ENCODE measurements at places on chromosomes 2 and 18.

- peaks cover 8% of the 10 kb centered on the region for H3K4me1 ChIP-seq
- H3K36me3 ChIP-seq, result no peaks in the 10 kb centered on the region
- H3K27ac ChIP-seq, result no peak overlapping the region
- H3K27me3 ChIP-seq, result peaks cover 16% of the 10 kb centered on the region
- no peak overlapping the region for H3K4me3 ChIP-seq
Observed at GRCh38 chr2:42086500-42086953, 38.7 kb downstream of the PKDCC start.

DNA sequence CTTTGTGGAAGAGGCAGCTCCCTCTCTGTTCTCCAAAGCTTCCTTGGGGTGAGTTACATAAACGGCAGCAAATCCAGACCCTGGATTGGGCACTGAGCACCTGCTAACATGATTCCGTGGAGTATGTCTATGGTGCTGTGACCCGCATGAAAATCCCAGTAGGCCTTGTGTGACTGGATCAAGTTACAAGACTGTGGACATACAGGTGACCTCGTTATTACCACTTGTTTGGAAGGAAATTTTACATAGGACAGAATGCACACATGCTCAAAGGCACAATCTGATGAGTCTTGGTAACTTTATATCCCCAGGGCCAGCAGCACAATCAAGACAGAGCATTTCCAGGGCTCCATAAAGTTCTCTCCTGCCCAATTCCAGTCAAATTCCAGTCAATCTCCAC lies 120.2 kb upstream of the OTOS start:
- peaks cover 5% of the 10 kb centered on the region for H3K27me3 ChIP-seq
- no peak overlapping the region for H3K27ac ChIP-seq
- no peak overlapping the region for H3K4me3 ChIP-seq
- H3K36me3 ChIP-seq, result no peaks in the 10 kb centered on the region
- DNase-seq, result peak; percentile 6
- no peaks in the 10 kb centered on the region for H3K4me1 ChIP-seq

DNA sequence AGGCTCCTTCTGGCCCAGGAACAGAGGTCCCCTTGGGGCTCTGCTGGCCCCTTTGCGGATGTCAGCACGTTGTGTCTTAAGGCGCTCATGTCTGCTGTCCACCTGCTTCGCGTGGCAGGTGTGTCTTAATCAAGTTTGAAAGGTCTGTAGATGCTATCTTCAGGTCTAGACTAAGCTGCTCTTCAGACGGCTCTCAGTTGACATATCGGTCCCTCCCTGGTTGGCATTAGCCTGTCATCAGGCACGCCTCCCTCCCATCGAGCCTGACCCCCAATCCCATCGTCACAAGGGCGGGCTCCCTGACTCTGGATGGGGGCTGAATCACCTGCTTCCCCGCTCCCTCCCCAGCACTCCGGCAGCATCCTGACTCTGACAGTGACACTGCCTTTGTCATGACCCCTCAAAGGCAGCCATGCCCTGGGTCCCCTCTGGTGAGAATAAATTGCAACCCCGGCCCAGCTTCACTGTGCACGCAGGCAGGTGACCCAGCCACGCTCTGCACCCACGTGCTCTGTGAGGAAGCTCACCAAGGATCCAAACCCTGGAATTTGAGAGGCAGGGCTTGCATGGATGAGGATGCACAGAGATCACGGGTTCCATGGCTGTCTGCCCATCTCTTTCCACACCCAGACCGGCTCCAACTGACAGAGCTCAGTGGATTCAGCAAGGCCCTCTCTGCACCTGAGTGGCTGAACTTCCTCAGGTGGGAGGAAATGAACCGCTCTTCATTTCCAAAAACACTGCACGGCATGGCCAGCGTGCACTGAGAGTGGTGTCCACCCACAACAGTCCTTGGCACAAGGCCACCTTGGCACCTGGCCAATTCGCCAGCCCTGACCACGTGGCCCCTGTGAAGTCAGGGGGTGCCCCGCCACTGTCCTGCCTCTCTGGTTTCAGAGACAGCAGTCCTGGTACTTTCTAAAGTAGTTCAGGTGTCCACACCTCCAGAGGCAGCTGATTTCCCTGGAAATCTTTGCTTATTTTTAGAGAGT lies 110.2 kb upstream of the GPC1 start:
- H3K4me3 ChIP-seq, result no peak overlapping the region
- H3K36me3 ChIP-seq, result no peaks in the 10 kb centered on the region
- no peak for DNase-seq
- H3K4me1 ChIP-seq, result no peaks in the 10 kb centered on the region
- H3K27ac ChIP-seq, result no peak overlapping the region

GRCh38 chr2:25098056-25098455 lies 56.2 kb downstream of the EFR3B start:
- H3K27ac ChIP-seq, result no peak overlapping the region
- DNase-seq, result no peak
- no peaks in the 10 kb centered on the region for H3K4me1 ChIP-seq
- H3K27me3 ChIP-seq, result peaks cover 4% of the 10 kb centered on the region
- no peak overlapping the region for H3K4me3 ChIP-seq

GRCh38 chr2:119195001-119195400 lies 28.6 kb upstream of the STEAP3 start:
- no peak for DNase-seq
- no peaks in the 10 kb centered on the region for H3K36me3 ChIP-seq

- no peaks in the 10 kb centered on the region for H3K27me3 ChIP-seq
- DNase-seq, result no peak
- no peak overlapping the region for H3K4me3 ChIP-seq
Observed at GRCh38 chr2:239726631-239727181, 298.4 kb downstream of the NDUFA10 start.

DNA sequence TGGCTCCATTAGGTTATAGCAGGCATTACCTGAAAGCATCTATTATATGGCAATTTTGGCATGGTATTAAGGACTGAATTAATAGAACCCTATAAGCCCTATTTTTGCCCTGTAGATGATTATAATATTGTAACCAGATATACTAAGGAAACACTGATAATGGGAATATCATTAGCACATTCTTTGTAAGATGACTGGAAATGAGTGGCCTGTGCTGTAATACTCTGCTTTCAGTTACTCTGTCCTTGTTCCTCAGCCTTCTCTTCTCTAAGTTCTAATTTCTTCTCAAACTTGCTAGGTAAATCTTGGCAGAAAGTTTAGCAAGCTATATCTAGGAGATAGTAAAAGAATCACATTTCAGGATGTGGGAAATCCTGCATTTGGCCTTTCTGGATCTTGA lies 74.0 kb upstream of the ITPRID2 start:
- no peak overlapping the region for H3K4me3 ChIP-seq
- H3K27ac ChIP-seq, result no peak overlapping the region
- no peaks in the 10 kb centered on the region for H3K36me3 ChIP-seq

DNA sequence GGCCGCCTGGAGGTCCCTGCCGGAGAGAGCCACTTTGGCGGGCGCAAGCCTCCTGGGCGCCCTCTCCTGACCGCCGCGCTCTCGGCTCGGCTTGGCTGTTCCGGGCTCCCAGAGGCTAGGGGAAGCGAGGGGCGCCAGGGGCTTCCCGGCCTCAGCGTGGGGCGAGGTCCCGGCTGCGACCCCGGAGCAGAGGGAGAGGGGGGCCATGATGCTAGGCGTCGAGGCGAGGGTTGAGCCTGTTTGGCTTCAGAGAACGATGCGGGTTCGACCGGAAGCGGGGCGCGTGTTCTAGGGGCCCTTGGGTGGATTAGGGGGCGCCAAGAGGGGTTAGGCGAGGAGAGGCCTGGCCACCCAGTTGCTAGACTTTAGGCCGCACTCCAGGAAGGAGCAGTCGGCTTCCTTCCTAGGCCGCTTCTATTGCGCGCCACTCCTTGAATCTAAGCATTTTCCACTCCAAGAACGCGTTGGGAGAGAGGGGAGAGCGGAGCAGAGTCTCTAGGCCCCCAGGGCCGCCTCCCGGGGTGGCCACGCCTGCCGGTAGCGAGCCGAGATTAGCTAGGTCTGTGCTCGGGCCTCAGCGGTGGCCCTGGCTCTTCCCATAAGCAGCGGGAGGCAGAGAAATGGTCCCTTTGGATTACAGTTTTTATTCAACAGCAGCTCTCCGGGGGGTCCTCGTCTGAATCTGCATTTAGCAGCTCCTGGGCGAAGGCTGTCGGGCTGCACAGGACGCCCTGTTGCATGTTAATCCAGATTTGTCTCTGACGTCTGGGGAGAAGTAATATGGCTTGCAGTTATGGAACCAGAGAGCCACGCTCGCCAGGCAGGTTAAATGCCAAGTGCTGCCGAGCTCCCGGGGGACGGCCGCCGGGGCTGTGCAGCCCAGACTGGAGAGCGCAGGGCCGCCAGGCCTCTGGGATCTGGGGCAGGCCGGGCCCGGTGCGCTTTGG lies 11.3 kb downstream of the MEIS1 start:
- no peak overlapping the region for H3K27ac ChIP-seq
- no peaks in the 10 kb centered on the region for H3K36me3 ChIP-seq
- no peak for DNase-seq

DNA sequence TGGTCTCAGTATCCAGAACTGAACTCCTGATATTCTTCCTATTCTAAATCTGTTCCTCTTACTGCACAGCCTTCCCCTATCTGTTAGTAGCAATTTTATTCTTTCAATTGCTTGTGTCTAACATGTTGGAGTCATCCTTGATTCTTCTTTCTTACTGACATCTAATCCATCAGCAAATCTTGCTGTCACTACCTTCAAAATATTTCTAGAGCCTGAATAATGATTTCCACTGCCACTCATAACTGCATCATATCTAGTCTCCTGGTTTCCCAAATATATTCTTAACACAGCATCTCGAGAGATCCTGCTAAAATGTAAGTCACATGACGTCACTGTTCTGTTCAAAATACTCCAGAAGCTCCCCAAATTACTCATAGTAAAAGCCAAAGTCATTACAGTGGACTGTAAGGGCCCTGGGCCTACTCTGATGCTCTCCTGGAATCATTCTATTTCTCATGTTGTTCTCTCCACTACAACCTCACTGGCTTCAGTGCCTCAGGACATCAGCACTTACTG lies 95.2 kb downstream of the THSD7B start:
- H3K27ac ChIP-seq, result no peak overlapping the region
- no peaks in the 10 kb centered on the region for H3K4me1 ChIP-seq
- no peak for DNase-seq

GRCh38 chr18:55858661-55859515 lies 270.9 kb upstream of the TCF4 start:
- H3K4me1 ChIP-seq, result no peaks in the 10 kb centered on the region
- H3K4me3 ChIP-seq, result no peak overlapping the region
- no peaks in the 10 kb centered on the region for H3K36me3 ChIP-seq
- no peak for DNase-seq
- no peaks in the 10 kb centered on the region for H3K27me3 ChIP-seq
